Right cardiac atrium (tissue), 5 donors: ENCODE measurements at places on chromosomes 12 and 14. TPM values are rescaled to one million over a fixed set of nuclear protein-coding genes. Genes with fewer than 3 reads are reported as not detected.

DNA sequence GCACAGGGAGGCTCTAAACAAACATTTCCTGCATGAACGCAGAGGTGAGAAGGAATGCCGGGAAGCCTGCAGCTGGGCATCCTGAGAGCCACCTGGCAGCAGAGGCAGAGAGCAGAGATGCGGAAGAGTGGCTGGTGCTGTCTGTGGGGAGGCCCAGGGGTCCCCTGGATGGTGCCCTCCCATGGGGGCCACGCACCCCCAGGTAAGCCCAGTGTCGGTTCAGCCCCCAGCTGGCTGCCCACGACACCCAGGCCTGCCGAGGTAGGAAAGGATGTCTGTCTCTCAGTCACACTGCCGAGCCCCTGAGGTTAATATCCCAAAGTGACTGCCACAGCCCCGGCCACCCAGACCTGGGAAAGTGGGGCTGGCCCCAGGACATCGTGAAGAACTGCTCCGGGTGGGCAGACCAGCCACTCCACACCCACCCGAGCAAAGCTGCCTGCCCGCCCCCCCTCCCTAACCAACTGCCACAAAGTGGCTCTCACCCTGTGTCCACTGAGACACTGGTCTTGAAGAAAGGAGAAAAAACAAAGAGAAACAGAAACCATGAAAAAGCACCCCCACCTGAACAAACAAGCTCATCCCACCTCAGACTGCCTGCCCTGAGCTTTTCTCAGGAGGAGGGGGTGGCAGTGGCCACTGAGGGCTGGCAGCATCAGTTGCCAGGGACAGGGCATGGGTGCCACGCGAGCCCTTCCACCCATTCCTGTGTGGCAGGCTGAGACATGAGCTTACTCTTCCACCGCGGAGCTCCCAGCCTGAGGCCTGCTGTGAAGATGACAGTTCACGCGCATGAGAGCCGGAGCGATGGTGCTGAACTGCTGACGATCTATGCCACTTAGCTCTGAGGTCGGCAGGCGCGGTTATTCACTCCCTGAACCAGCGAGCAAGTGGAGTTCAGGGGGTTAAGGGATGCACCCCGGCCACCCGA, 40.8 kb downstream of the CCDC88C start:
- no peak for DNase-seq

Gene OR6C2
- not detected for polyA plus RNA-seq

DNA sequence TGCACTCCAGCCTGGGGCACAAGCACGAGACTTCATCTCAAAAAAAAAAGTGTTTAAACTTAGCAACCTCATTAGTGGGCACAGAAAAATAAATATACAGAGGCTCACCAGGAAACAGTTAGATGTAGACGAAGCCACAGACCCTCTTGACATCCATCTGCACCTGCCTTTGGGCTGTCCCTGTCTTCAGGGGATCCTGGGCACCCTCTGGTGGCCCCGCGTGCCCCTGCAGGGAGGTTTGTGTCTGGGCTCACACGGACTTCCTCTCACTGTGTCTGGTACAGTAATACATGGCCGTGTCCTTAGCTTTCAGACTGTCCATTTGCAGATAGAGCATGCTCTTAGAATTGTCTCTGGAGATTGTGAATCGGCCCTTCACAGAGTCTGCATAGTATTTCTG, 916.5 kb downstream of the TMEM121 start:
- no peak for DNase-seq

Gene FGD4
- 3.5 TPM for polyA plus RNA-seq

DNA sequence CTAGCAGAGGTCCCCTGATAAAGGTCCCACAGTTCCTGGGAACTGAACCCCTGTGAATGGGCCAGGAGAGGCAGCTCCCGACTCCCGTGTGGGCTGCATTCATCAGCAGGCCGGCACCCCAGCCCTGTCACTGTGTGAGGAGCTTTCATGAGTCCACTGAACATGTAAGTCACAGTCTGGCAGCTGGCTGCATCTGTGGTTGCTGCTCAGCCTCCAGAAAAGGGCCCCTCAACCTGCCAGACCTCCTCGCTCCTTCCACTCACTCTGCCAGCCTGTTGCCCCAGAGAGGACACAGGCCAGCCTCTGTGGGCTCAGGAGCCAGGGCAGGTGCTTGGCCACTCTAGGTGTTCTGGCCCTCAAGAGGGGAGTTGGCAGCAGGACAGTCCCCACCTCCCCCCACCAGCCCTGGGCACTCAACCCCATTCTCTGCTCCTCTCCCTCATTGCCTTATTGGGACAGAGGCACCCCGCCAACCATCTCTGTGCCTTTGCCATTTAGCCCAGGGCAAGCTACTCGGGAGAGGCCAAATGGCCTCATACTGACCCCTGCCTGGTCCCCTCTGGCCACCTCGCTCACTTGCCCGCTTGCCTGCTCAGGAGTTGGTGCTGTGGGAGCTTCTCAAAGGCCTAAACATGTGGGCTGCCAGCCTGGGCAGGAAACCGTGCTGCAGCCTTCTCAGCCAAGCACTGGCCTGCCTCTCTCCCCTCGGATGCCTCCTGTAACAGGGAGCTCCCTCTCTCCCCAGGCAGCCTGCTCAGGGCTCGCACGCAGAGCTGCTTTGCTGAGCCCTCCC, 1.9 kb downstream of the RTL1 start:
- DNase-seq = no peak

GRCh38 chr12:125189015-125189414, 123.8 kb downstream of the AACS start:
- no peak for DNase-seq

DNA sequence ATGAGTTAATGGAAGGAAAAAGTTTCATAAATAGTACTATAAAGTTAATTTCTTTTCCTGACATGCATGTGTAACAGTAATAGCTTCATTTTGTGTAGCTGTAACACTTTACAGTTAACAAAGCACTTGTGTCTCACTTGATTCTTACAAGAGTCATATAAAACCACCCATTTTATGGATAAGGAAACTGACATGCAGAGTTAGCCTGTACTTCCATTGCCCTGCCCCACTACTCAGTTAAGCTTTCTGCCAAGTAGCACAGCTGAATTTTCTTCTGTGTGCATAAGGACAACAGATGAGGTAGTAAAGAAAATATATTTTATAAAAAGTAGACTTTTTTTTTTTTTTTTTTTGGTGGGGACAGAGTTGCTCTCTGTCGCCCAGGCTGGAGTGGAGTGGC, 32.2 kb downstream of the ANO6 start:
- DNase-seq = no peak

GRCh38 chr12:57985685-57986084, 44.3 kb downstream of the ATP23 start:
- no peak for DNase-seq

DNA sequence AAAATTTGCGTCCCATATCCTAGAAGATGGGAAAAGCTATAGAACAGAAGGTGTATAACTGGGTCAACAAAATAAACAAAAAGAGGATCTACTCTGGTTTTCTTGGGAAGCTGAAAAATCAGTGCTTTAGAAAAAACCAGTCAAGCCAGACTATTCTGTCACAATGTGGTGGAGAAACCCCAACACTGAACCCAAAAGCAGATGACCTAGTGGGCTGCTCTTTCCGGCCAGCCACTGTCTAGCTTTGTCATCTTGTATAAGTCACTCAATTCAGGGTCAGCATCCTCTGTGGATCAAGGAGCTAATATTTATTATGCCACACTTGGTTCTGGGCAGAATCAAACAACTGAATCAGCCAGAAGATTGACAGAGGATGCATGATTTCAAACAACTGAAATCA, 26.6 kb upstream of the TMCC3 start:
- DNase-seq = no peak
